ENCODE measurements at places on chromosomes 3 and 15. TPM values are rescaled to one million over a fixed set of nuclear protein-coding genes. Genes with fewer than 3 reads are reported as not detected.

RTP1 gene
- 1.0 TPM for total RNA-seq

KLF15 gene
- 12.1 TPM for total RNA-seq

TAGLN3 gene
- total RNA-seq: 1.6 TPM

ARNT2 gene
- 6.9 TPM for total RNA-seq

ZFAND6 gene
- total RNA-seq: 272 TPM

SPINT1 gene
- total RNA-seq: 49.2 TPM

ATP13A4 gene
- total RNA-seq: 32.7 TPM

LDHAL6B gene
- not detected for total RNA-seq

KCNMB3 gene
- 3.9 TPM for total RNA-seq

OR5K2 gene
- total RNA-seq: not detected

PCOLCE2 gene
- 0.62 TPM for total RNA-seq

All from tongue (tissue), 3 donors.